H9 (cell line): ENCODE measurements at places on chromosomes 2 and 18. TPM values are rescaled to one million over a fixed set of nuclear protein-coding genes. Genes with fewer than 3 reads are reported as not detected.

Gene POTEF
- 8.2 and 10.5 TPM in 2 replicates for total RNA-seq

Gene SEMA4F
- total RNA-seq: 6.4 and 6.6 TPM in 2 replicates

Gene LYPD6B
- 1.0 and 2.0 TPM in 2 replicates for total RNA-seq

Gene HOXD3
- total RNA-seq: not detected in 2 replicates

Gene CPLX4
- not detected in 2 replicates for total RNA-seq

Gene DSEL
- total RNA-seq: 5.3 and 6.0 TPM in 2 replicates

Gene SERTAD2
- total RNA-seq: 3.5 and 3.7 TPM in 2 replicates

Gene GKN1
- not detected in 2 replicates for total RNA-seq

Gene ST8SIA3
- total RNA-seq: 1.9 and 2.3 TPM in 2 replicates

Gene CAB39
- total RNA-seq: 41.8 and 42.7 TPM in 2 replicates

Gene SRD5A2
- not detected in 2 replicates for total RNA-seq

Gene ANKRD53
- 0.28 and 0.88 TPM in 2 replicates for total RNA-seq

Gene CRACDL
- total RNA-seq: 0.29 and 0.48 TPM in 2 replicates

Gene IL1A
- total RNA-seq: 0.35 and 0.39 TPM in 2 replicates

Gene FOXI3
- total RNA-seq: 18.3 and 19.2 TPM in 2 replicates

Gene FRZB
- total RNA-seq: 1.1 and 1.3 TPM in 2 replicates

Gene PGAP1
- total RNA-seq: 19.2 and 21.0 TPM in 2 replicates

Gene MYL12B
- total RNA-seq: 166 and 180 TPM in 2 replicates

Gene SERPINB4
- 4.1 and 4.3 TPM in 2 replicates for total RNA-seq

Gene GALNT14
- 2.4 and 2.7 TPM in 2 replicates for total RNA-seq

Gene DPP10
- 10.9 and 11.3 TPM in 2 replicates for total RNA-seq

Gene GREB1
- 15.3 and 16.5 TPM in 2 replicates for total RNA-seq

Gene NT5C1B
- total RNA-seq: not detected in 2 replicates

Gene CYBRD1
- 3.6 and 5.4 TPM in 2 replicates for total RNA-seq

Gene YWHAQ
- total RNA-seq: 374 and 380 TPM in 2 replicates

Gene G6PC2
- total RNA-seq: not detected in 2 replicates

Gene EVX2
- not detected in 2 replicates for total RNA-seq

Gene SIGLEC15
- total RNA-seq: 0.13 TPM in 2 replicates

Gene ONECUT2
- total RNA-seq: 0.48 and 0.72 TPM in 2 replicates

Gene EN1
- total RNA-seq: not detected in 2 replicates

Gene CD8B2
- total RNA-seq: not detected in 2 replicates

Gene RGPD3
- total RNA-seq: 0.15 and 0.22 TPM in 2 replicates

Gene GALR1
- total RNA-seq: 0.02 and 0.07 TPM in 2 replicates

Gene NDC80
- total RNA-seq: 38.5 and 39.5 TPM in 2 replicates

Gene KYNU
- total RNA-seq: 0.37 TPM in 1 of 2 replicates, not detected in the other

Gene DUSP2
- 13.5 and 14.9 TPM in 2 replicates for total RNA-seq

Gene CLEC4F
- not detected in 2 replicates for total RNA-seq

Gene FAM124B
- 0.83 and 0.94 TPM in 2 replicates for total RNA-seq

Gene NEMP2
- 5.3 and 6.6 TPM in 2 replicates for total RNA-seq

Gene CRYGD
- total RNA-seq: not detected in 2 replicates

Gene RAB6C
- not detected in 2 replicates for total RNA-seq

Gene EGR4
- 0.85 and 1.2 TPM in 2 replicates for total RNA-seq

Gene ACMSD
- not detected in 2 replicates for total RNA-seq

Gene ENOSF1
- 37.9 and 40.3 TPM in 2 replicates for total RNA-seq

Gene TRIM43
- total RNA-seq: not detected in 2 replicates

Gene CHN1
- 33.9 and 37.0 TPM in 2 replicates for total RNA-seq

Gene MARCO
- total RNA-seq: not detected in 2 replicates

Gene THADA
- total RNA-seq: 20.0 and 20.1 TPM in 2 replicates

Gene FEV
- total RNA-seq: not detected in 2 replicates
